Dermis blood vessel endothelial cell (primary cell): ENCODE measurements at places on chromosomes 1 and 21. TPM values are rescaled to one million over a fixed set of nuclear protein-coding genes. Genes with fewer than 3 reads are reported as not detected.

DNA sequence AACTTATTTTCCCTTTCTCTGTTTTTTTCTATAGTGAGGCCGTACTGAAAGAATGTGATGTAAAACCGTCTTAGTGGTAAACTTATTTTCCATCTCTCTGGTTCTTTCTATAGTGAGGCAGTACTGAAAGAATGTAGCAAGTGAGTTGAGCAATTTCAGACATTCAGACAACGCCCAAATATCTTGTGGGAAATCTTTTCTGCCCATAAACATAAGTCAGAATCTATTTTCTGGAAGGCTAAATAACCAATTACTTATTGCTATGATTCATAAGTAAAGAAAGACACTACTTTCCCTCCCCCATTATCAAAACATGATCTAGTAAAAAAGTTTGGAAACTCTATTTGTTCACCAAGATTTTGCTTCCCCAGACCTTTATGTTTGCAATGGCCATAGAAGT is 18.8 kb upstream of the SCCPDH start:
- DNase-seq: no peak

DNA sequence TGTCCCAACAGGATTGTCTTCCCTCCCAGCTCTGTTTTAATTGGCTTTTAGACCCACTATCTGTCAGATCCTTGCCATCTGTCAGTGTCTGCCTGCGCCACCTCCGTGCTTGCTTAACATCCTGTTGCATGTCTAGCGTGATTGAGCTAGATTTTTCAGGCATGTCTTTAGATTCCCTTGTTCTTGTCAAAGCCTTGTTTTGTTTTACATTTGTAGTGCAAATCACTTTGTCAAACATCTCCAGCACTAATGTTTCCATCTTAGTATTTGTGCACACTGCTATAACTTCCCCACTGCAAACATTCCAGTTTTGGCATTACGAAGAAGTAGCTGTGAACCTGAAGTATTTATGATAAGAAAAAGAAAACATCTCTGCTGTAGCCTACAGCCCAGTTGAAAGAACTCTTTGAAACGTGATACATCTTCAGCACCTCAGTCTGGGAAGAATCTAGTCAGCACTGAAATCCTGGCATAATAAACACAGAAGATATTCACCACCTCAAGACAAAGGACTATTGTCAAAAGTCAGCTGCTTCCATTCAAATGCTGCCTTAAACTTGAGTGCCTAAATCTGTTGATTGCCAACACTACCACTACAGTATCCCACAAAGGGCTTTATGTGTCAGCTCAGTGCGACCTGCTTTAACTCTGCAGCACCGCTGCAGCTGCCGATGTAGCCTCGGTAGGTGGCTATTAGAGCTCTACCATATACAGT is 105.0 kb downstream of the FNBP1L start:
- DNase-seq: peak; percentile 64

- DNase-seq: no peak
Measured at GRCh38 chr1:206551986-206552326, 44.6 kb downstream of the RASSF5 start.

GRCh38 chr21:23743821-23744220 is 1863.5 kb downstream of the MRPL39 start:
- no peak for DNase-seq

DNA sequence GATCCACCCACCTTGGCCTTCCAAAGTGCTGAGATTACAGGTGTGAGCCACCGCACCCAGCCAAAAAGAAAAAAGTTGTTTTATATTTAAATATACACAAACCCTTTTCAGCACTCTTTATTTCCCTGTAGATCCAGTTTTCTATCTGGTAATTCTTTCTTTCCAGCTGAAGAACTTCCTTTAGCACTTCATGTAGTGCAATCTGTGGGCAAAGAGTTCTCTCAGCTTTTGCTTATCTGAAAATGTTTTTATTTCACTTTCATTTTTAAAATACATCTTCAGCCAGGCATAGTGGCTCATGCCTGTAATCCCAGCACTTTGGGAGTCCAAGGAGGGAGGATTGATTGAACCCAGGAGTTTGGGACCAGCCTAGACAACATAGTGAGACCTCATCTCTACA is 28.5 kb upstream of the HYI start:
- no peak for DNase-seq

- no peak for DNase-seq
Measured at GRCh38 chr1:207748737-207749528, 2.9 kb upstream of the CD46 start.

DNA sequence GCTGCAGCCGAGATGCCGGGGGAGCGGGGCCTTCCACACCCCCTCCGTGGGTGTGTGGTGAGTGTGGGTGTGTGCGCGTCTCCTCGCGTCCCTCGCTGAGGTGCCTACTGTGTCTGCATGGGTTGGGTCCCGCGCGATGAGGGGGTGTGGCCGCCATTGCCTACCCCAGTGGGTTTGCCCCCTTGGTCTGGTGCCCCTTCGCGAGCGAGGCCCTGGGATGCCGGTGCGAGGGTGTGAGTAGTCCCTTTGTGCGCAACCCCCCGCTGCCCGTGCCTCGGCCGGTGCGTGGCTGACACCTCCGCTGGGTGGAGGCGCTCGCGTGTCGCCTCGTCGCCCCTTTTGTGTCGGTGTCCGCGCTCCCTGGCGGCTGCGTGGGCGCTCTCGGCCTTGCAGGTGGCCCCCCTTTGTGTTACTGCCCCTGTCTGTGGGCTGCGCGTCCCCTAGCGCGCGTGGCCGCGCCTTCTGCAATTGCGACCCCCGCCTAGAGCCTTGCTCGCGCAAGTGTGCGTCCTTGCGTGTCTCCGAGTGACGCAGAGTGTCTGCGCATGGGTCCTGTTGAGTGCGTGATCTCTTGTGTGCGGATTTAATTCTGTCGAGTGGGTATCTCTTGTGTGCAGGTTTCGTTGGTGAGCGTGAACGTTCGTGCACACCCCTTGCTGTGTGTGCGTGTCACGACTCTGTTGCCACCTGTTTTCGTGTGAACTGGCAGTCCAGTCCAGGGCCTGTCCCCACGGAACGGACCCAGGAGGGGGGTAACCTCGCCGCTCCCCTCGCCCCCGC is 553 bp downstream of the TTC3 start:
- peak; percentile 48 for DNase-seq

GRCh38 chr1:237152506-237153335 is 110.7 kb downstream of the RYR2 start:
- DNase-seq: no peak

DNA sequence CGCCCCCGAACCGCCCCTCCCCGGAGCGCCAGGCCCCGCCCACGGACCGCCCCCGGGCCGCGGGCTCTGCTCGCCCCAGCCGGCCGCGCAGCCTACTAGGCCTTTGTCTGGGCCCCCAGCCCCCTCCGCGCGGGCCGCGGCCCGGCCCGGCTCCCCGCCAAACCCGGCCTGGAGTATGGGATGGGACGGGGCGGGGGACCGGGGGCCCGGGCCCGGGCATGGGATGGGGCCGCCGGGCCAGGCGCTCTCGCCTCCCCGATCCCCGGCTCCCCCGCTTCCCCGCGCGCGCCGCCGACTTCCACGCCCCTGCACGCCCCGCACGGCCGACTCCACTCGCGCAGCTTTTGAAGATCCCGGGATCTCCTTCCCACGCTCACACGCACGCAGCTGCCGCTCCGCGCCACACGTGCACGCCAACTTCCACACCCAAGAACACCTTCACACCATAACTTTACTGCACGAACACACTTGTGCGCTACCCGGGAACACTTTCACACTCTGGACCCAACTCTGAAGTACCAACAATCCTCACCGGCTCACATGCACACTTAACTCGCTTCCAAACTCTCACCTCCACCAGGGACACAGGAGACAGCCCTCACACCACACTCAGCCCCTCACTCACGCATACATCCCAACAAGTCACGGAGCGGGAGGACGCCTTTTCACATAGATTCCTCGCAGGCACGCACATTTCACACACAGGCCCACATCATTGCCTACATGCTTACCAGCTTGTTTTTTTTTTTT is 437 bp upstream of the HSPG2 start:
- peak; percentile 91 for DNase-seq

- DNase-seq: no peak
Measured at GRCh38 chr1:47830641-47831333, 166.4 kb downstream of the TRABD2B start.

DNA sequence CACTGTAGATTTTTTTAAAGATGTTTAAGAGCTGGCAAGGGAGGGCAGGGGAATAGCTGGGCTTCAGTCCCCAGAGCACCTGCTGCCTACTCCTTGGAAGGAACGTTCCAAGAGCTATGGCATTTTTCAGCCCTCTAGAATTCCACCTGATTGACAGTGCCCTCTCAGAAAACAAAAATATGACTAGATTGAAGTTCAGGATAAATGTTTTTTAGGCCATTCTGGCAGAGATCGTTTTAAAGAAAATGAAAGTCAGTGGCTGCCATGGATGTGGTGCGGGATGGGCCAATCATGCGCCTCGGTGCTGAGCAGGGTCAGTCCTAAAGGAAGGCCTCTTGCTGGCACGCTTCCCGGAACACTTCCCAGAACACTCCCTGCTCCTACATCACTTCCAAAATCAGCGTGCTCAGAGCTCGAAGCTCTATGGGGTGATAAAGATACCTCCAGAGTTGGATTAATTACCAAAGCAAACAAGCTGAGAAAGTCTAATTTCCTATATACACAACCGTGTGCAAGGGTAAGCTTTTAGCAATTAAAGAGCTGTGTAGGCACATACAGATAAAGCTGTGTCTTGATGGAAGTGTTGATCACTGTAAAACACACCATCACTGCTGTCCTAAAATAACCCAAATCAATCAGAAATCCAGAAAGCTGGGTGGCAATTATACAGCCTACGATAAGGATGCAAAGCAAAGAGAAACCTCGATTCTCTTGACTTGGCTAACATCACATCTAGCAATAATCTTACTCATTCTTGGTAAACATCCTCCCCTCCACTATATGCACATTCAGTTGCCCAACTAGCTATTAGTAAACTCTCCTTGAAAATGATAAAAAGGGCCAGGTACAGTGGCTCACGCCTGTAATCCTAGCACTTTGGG is 34.6 kb downstream of the TGFBR3 start:
- peak; percentile 93 for DNase-seq

LCE2B gene
- not detected in 2 replicates for total RNA-seq

CFHR4 gene
- not detected in 2 replicates for total RNA-seq

MTX1 gene
- total RNA-seq: 49.3 and 50.2 TPM in 2 replicates

GJA5 gene
- total RNA-seq: under 0.01 and 0.33 TPM in 2 replicates
